ENCODE measurements at places on chromosomes 2 and 18.

GRCh38 chr2:10078704-10079265 is 1.4 kb downstream of the CYS1 start:
- no peak for DNase-seq

DNA sequence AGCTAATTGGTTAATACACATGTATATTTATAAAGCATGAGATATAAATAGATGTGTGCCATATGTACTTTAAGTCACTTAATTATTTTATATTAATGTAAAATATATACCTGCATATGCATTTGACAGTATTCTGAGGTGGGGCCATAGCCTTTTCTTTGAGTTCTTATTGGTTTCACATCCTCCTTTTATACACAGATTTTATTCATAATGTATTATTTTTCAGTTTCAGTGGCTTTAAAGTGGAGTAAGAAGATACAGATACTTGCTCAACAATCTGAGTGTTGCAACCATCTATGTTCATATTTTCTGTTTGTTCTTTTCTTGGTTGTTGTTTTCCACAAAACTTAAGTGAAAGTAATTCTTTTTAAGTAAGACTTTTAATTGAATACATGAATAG is 436.5 kb downstream of the RND3 start:
- DNase-seq, result no peak

DNA sequence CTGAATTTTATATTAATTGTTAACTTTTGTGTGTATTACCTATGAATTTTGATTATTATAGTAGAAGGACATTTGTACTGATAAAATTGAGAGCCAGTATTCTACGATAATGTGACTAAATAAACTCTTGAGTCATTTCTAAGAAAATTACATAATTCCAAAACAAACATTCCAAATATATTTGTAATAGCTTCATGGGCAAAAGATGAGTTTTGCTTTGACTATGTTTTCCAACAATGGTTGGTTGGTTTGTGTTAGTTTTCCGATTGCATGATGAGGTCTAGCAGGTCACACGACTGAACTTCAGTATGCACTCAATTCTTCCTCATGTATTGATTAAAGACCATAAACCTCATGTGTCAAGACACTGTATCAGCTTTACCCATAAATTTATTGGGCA is 71.7 kb upstream of the WDR75 start:
- DNase-seq, result no peak

- no peak for DNase-seq
Observed at GRCh38 chr2:70995426-70995729, 705 bp upstream of the TEX261 start.

DNA sequence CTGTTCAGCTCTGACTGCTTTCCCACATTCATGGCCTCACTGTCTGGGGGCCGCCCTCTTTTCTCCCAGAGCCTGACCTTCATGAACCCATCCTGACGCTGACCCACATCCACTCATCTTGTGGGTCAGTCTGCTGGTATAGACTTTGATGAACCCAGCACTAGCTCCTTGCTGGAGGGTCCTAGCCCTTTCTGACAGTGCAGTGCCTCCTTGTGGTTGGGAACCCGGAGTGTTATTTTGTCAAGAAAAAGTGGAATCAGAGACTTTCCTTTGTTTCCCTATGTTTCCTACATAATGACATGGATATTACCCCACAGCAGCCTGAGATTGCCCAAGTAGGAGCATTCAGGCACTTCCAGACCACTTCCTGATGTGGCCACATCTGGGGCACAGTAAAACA is 19.3 kb upstream of the OSR1 start:
- no peak for DNase-seq

GRCh38 chr2:86793752-86794151 is 3.0 kb upstream of the CD8A start:
- DNase-seq, result no peak

GRCh38 chr18:67550872-67551520 is 34.5 kb upstream of the DSEL start:
- no peak for DNase-seq

GRCh38 chr2:88196490-88197087 is 26.4 kb downstream of the THNSL2 start:
- DNase-seq, result no peak

- DNase-seq, result peak; percentile 55
Observed at GRCh38 chr2:179422037-179422643, 157.5 kb upstream of the SESTD1 start.

GRCh38 chr2:72096181-72096580 is 51.5 kb downstream of the CYP26B1 start:
- DNase-seq, result no peak

DNA sequence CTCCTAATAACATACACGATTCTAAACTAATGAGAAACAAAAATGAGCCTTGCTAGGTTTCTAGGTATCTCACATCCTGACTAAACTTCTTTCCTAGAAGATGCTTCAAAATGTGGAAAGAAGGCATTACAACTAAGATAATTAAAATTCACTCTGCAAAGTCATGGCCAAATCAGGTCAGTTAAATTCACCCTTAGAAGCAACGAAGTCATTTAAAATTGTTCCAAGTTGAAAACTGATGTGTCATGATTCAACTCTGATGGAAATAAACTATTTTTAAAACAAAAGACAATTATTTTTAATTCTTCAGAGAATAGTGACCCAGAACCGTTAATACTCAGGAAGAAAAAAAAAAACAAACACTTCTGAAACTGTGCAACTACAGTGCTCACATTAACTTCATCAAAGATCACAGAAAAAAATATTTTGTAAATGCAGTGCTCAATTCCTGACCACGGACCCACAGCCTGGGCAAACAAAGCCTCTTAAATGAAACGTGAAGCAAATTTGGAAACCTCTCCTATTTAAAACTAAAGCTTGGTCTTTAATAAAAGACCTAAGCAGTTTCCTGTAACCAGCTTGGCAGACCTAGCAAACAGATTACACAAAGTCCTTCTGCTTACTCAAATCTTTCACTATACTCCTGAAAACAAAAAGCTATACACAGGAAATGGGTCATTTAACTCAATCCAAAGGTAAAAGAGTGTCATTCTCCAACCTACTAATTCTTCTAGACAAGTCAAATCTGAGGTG is 39.0 kb downstream of the CHN1 start:
- DNase-seq, result peak; percentile 39

DNA sequence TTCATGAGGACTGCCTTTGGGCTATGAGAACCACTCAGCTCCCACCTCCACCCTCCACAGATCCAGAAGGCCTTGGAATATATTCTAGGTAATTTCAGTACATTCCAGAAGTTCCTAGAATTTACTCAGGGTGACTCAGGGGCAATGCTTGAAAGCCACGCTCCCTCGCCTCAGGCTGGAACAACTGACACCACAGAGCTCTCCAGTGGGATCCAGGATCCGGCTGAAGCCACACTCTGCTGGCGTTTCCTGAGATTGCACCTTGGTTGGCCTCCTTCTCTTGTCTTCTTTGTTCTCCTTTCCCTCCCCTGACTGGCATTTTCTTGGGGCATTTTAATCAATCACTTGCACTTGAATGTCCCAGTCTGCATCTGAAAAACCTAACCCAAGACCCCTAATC is 92.6 kb upstream of the KCNE4 start:
- no peak for DNase-seq

DNA sequence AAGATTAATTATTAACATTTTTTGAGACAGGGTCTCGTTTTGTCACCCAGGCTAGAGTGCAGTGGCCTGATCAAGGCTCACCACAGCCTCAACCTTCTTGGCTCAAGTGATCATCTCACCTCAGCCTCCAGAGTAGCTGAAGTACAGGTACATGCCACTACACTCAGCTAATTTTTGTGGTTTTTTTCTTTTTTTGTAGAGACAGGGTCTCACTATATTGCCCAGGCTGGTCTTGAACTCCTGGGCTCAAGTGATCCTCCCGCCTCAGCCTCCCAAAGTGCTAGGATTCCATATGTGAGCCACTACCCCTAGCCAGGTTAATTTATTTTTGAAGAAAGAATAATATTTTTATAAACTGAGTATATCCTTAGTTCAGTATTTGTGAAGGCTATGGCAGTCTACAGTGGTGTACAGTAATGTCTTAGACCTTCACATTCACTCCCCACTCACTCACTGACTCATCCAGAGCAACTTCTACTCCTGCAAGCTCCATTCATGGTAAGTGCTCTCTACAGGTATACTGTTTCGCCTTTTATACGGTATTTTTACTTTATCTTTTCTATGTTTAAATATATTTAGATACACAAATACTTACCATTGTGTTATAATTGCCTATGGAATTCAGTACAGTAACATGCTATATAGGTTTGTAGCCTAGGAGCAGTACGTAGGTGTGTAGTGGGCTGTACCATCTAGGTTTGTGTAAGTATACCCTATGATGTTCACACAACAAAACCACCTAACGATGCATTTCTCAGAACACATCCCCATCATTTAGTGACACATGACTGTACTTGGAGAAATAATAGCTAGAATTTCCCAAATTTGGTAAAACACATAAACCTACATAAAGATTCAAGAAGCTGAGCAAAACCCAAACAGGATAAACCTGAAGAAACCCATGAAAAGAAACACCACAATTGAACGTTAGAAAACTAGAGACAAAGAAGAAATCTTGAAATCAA is 38.6 kb downstream of the MGAT4A start:
- no peak for DNase-seq

GRCh38 chr18:3391704-3392466 is 58.1 kb upstream of the TGIF1 start:
- no peak for DNase-seq

GRCh38 chr2:113175042-113175628 is 1.4 kb downstream of the PSD4 start:
- DNase-seq, result no peak

DNA sequence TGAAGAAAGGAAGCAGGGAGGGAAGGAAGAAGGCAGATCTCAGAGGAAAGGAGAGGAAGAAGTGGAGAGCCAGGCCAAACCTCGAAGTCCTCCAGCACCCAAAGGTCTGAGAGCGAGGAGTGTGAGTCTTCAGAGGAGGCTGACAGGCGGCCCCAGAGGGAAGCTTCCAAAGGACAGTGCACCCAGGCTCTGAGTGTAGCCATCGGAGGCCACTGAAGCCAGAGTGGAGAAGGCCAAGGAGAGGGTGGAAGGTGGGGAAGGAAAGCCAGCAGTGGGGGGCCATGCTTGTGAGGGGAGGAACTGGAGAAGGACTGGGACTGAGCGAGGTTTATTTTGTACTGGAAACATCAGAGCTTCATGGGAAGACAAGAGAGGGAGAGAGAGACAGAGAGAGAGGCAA is 6.0 kb downstream of the ATP6V1B1 start:
- DNase-seq, result no peak

GRCh38 chr18:48860269-48861180 is 90.2 kb downstream of the SMAD7 start:
- DNase-seq, result no peak

GRCh38 chr18:75140296-75140695 is 68.6 kb downstream of the PTGR3 start:
- DNase-seq, result no peak

GRCh38 chr2:157267476-157267875 is 10.0 kb downstream of the GALNT5 start:
- no peak for DNase-seq

- no peak for DNase-seq
Observed at GRCh38 chr2:114609801-114610200, 167.4 kb downstream of the DPP10 start.

DNA sequence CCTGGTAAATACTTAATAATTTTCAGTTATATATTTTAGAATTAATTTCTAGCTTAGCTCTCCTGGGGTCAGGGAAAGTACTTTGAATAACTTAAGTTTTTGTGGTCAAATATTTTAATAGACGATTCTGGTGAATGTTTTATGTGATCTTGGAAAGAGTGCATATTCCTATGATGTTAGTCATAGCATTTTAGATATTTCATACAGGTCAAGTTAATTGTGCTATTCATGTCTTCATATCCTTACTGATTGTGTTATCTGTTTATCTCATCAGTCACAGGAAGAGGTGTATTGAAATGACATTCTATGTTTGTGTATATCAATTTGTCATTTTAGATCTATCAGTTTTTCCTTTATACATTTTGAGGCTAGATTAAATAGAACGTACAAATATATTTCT is 576.2 kb downstream of the CPS1 start:
- DNase-seq, result no peak

DNA sequence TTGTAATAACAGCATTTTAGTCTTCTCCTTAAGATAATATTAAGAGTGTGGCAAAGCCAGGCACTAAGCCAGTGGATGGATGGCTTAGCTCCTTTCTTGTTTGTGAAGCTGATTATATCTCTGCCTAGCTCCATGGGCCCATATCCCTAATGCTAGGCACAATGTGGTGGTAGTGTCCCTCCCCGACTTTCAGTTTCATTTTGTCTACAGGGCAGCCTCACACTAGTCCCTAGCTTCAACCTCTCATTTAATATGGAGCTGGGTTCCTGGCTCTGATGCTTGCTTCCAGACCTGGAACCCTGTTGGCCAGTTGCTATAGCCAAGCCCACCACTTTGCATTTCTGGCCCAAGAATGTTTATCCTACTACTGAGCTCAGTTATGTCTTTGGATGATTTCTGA is 437.0 kb upstream of the MEIS1 start:
- DNase-seq, result no peak
